ENCODE measurements at places on chromosomes 12 and 14.

DNA sequence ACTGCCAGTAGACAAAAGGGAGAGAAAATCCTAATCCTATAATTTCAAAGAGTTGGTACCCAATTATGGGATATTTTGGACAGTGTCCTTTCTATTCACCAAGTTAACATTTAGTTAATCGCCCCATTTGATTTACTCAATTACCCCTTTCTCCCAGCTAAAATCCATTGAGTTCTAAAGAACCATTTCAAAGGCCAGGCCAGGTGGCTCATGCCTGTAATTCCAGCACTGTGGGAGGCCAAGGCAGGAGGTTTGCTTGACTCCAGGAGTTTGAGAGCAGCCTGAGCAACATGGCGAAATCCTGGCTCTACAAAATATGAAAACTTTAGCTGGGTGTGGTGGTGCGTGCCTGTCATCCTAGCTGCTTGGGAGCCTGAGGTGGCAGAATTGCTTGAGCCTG is 5.5 kb upstream of the GPR19 start:
- no peak for DNase-seq

DNA sequence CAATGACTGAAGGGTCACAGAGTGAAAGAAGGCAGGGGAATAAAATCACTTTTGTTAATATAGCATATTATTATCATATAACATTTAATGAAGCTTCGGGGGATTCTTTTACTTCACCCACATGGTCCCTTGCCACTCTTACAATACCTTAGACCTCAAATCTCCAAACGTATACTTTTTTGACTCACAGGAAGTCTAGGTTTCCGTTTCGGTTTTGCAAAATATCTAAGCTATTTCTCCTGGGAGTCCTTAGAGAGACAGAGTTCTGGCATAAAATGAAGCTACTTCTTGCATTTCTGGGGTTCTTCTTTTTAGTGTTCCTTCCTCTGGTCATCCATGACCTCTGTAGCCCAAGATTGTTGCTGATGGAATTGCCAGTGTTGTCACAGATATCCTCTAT is 590.5 kb upstream of the ATP2B1 start:
- no peak for DNase-seq

GRCh38 chr14:76490735-76491134 is 114.8 kb downstream of the ESRRB start:
- DNase-seq, result no peak

DNA sequence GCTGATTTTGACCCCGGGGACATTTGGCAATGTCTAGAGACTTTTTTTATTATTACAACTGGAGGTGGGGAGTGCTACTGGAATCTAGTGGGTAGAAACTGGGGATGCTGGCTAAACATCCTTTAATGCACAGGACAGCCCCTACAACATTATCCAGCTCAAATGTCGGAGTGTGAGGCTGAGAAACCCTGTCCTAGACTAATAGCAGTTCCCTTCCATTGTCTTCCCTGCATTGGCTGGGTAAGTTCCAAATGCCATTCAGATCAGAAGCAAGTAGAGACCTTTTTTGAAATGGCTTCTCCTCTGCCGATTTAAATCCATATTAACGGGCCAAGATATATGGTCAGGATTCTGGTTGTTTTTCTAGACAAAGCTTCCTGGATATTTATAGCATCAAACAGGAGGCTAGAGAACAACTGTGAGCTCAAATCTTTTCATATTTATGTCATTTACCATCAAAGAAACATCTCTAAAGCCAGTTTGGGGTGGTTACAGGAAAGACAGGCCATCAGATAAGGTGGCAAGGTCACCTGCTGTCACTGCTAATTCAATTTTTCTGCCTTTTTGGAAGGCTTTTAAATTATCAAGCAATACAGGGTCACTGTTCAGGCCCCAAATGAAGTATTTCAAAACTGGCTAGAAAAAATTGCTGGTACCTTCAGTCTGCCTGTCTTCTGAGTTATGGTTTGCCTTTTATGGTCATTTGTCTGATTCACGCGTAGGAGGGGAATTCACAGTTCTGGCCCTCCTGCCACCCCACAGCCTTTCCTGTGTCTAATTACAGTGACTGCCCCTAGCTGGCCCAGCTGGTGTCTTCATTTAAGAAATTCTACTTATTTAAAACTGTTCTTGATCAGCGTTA is 20.1 kb upstream of the AKAP5 start:
- peak; percentile 68 for DNase-seq

- DNase-seq, result peak; percentile 3
These were observed 44.5 kb downstream of the LRRC9 start for GRCh38 chr14:59964251-59965007.

- DNase-seq, result no peak
These were observed 11.6 kb downstream of the RASSF8 start for GRCh38 chr12:25970082-25970481.

DNA sequence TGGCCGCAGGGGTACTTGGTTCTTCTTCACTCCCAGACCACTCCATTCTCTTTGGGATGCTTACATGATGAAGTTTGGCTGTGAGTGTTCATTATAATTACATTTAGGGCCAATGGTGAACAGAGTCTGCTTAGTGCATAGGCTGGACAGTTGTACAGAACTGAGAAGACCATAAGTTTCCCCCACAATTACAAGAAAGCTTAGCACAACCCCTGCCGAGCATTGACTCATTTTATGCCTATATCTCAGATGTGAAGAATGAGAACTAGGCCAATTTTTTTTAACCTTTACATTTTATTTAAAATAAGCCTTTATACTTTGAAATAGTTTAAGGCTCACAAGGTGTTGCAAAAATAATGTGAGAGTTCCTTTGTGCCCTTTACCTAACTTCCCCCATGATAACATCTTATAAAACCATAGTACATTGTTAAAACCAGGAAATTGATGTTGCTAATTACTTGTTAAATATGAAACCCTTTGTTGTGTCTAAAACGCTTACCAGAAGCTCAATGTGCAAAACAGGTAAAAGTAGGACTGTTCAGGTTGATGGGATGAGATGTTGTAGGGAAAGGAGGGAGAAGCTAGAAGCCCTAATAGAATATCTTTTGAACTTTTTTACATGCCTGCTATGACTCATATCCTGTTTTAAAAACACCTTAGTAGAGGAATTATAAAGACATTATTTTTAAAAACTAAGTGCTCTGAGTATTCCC is 47.2 kb downstream of the ALDH1L2 start:
- peak; percentile 18 for DNase-seq

DNA sequence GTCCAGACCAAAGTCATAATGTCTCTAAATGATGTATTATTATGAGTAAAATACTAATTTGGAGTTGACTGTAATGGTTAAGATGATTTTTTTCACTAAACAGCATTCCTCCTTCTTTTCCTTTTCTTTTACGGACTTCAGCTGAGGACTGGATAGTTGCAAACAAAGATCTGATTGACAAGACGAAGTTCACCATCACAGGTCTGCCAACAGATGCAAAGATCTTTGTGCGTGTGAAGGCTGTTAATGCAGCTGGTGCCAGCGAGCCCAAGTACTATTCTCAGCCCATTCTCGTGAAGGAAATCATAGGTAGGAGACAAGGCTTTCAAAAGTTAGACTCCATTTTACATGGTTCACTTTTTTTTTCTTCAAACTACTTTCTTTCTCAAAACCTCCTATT is 29.8 kb upstream of the CHPT1 start:
- no peak for DNase-seq

DNA sequence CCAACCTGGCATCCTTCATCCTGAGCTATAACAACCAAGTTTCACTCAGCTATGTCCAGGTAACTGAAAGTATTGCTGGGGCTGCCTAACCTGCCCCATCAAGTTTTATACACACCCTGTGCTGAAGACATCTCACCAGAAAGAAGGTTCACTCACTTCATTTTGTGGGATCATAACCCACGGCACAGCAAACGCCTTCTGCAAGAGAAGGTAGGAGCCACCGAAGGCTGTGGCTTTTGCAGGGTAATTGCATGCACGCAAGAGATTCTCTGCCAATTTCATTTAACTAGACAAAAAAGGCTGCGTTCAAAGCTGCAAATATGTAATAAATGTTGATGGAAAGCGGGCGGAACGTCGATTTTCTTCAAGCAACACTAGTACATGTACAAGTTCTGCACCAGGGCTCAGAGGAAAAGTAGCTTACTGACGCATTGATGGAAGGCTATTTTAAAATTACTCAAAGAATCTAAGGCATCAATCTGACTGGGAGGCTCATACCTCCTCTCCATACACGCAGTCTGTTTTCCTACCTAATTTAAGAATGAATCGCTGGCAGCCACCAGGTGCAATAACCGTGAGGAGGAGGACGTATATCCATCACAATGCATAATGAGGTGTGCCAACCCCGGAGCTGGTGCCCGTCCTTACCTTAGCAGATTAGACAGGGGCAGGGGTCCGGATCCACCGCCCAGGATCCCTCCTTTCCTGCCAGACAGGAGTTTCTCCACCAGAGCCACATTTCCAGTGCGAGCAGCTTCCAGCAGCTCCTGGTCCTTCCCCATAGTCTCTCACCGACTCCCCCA is 1.1 kb downstream of the ANKS1B start:
- peak; percentile 0 for DNase-seq

GRCh38 chr12:111443086-111443485 is 37.4 kb downstream of the SH2B3 start:
- DNase-seq, result no peak

- no peak for DNase-seq
These were observed 1076.1 kb downstream of the VRK1 start for GRCh38 chr14:97873291-97873690.

- DNase-seq, result peak; percentile 56
These were observed 100.8 kb downstream of the CCER1 start for GRCh38 chr12:90854136-90854689.

DNA sequence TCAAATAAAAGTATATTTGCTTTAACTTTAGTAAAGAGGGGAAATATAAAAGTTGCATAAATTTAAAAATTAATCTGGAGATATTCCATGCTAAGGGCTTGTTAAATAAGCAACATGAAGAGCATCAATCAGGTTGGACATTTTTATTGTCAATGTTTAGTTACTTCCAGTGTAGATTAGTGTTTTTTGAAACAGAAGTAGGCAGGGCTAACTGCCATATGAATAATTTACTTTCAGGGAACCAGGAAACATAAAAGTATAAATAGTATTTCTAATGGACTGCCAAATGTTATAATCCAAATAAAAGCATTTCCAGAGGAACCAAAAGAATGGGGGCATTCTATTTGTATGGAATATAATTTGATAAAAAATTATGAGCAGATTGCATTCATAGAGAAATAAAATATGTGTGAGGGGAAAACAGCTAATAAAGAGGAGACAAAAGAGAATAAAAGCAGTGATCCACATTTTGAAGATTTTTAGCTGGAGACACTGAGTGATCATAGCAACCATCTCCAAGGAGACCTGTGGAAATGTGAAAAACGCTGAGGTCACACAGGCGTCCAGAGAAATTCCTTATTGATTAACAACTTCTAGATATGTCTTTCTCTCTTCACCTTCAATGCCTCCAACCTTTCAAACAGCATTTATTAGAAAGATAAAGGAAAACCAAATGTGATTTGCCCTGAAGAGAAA is 70.8 kb downstream of the SRGAP1 start:
- DNase-seq, result peak; percentile 55

- no peak for DNase-seq
These were observed 9.2 kb upstream of the MMP17 start for GRCh38 chr12:131818821-131819585.

GRCh38 chr12:4648104-4648500 is 749 bp downstream of the AKAP3 start:
- no peak for DNase-seq

GRCh38 chr14:31986405-31986804 is 90.7 kb upstream of the ARHGAP5 start:
- no peak for DNase-seq

GRCh38 chr14:55867719-55868118 is 250.5 kb upstream of the PELI2 start:
- peak; percentile 53 for DNase-seq

DNA sequence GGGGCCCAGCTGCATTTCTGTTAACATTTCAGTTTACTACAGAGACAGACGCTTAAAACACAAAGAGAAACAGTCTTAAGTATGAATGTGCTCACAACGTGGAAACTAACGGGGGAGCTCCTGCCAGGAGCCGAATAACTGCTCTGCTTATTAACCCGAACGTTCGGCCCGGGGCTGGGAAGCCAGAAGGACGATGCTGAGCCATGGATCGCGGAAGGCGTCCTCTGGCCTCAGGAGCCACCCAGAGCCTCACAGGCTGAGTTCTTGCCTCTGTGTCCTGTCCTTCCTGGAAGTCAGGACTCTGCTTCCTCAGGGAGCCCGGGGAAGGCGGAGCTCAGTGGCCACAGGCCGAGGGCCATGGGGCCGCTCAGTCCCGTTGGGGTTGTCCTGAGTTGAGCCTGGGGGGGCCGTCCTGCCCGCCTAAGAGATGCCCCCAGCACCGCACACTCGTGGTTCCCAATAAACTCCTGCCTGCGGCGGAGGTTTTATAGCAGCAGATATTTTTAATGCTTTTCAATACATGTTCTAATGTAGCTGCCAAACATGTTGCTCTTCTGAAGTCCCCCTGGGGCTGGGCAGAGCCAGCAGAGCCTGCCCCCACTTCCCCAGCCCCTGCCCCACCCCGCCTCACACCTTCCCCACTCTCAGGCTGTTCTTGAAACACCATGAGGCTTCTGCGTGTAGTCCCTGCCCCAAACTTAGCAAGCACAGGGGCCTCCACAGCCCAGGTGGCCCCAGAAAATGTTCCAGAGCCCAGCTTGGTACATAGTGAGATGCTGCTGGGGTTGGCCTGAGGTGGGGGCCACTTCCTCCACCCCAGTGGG is 3.4 kb upstream of the TEX22 start:
- no peak for DNase-seq

DNA sequence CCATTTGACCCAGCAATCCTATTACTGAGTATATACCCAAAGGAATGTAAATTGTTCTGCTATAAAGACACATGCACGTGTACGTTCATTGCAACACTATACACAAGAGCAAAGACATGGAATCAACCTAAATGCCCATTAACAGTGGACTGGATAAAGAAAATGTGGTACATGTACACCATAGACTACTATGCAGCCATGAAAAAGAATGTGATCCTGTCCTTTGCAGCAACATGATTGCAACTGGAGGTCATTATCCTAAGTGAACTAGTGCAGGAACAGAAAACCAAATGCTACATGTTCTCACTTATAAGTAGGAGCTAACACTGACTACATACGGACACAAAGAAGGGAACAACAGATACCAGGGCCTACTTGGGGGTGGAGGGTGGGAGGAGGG is 45.7 kb upstream of the VRK1 start:
- no peak for DNase-seq

GRCh38 chr14:70810621-70811020 is 1.3 kb upstream of the MAP3K9 start:
- peak; percentile 39 for DNase-seq

- DNase-seq, result no peak
These were observed 9.3 kb upstream of the CDK2AP1 start for GRCh38 chr12:123280971-123281370.

- peak; percentile 77 for DNase-seq
These were observed 79.5 kb downstream of the ARMH4 start for GRCh38 chr14:58072288-58073071.

DNA sequence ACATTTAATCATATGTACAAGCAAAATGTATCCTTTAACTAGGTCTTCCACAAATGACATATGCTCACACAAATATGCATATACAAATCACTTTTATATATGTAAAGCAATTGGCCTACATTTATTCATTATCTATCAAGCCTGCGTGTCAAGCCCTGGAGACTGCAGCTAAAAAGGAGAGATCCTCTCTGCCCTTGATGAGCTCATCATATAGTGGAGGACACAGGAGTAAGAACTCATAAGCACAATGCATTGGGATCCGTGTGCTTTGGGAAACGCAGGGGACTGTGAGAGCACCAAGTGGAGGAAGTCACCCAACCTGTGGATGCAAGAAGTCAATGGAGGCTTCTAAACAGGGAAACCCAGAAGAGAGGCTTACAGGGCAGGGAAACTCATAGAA is 735.7 kb downstream of the BCL11B start:
- DNase-seq, result no peak

- peak; percentile 47 for DNase-seq
These were observed 186.6 kb upstream of the OR4E1 start for GRCh38 chr14:21860172-21860571.

GRCh38 chr12:22234561-22234960 is 99.9 kb downstream of the ST8SIA1 start:
- peak; percentile 51 for DNase-seq
